Adipocyte (in vitro differentiated cells): ENCODE measurements at places on chromosomes 13 and 19.

- peak; percentile 51 for DNase-seq
Observed at GRCh38 chr19:31392464-31392863, 43.2 kb upstream of the TSHZ3 start.

DNA sequence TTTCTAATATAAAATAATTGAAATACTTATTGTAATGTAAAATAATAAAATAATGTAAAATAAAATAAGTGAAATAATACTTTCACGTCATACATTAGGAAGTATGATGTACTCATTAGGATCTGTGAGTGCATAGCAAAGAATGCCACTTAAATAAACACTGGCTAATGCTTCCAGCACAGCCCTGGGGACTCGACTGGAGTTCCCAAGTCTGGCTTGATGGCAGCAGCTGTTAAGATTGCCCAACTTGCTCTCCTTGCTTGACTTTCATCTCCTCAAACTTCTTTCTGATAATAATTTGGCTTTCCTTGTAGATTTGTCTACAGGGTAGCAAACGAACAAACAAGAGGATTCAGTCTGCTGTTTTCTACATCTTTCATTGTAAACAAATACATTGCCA is 191.9 kb downstream of the COG6 start:
- no peak for DNase-seq

DNA sequence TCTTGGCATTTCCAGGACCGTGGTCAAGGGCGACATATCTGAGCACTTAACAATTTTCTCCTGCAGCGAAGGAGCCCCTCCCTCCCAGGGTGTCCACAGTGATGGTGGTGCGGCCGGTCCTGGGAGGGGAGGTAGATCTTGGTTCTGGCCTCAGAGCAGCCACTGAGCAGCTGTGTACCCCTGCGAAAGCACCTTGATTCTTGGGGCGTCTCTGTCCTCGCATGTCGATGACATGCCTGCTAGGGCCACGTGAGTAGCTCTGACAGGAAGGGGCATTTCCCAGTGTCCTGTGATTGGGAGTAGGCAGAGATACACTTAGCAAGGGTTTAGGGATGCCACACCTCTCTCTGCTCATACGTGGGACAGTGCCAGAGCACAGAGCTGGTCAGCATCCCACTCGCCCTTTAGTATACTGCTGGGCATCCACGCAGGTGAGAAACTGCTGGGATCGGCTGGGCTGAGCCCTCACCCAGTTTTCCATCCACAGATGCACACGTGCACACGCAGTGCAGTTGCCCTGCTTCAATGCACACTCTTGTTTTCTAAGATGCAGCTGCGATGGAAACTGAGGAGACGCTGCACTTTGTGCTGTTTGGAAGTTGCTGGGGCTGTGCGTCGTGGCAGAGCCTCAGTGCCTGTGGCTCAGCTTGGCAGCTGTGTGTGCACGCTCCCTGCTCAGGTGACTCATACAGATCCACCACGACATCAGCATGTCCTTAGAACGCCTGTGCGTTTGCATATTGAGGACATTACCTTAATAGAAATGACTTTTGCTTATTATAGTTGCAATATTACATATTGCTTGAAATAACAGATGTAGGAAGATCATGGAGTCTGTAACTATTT is 66.8 kb downstream of the TEX29 start:
- DNase-seq: no peak

GRCh38 chr19:30570194-30570593 is 198.0 kb downstream of the ZNF536 start:
- DNase-seq: no peak

- DNase-seq: peak; percentile 71
Observed at GRCh38 chr13:106599875-106600797, 32.2 kb upstream of the ARGLU1 start.

DNA sequence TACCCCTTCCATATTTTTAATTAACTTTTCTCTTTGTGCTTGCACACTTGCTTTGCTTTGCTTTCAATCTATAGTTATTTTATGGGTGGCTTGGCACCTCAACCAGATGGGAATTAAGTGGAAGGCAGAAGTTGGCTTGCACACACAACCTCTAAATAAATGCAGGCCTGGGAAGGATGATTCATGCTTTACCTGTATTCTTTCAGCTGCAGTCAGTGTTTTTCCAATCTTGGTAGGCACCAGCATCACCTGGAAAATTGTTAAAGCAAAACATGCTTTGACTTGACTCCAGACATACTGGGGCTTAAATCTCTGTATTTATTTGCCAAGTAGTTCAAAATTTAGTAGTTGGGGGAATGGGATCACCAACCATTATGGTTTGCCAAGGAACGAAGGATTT is 543.0 kb downstream of the GPC6 start:
- no peak for DNase-seq

GRCh38 chr19:4423416-4424126 is 21.1 kb downstream of the CHAF1A start:
- no peak for DNase-seq

- DNase-seq: no peak
Observed at GRCh38 chr13:67440236-67440975, 210.3 kb upstream of the PCDH9 start.

- DNase-seq: no peak
Observed at GRCh38 chr19:41319500-41320184, 9.7 kb downstream of the CCDC97 start.

GRCh38 chr19:58352760-58353671 is at the start of gene A1BG:
Gene A1BG (minus strand): TSS chr19:58353492. CDS start chr19:58353437, 55 bp downstream.
- DNase-seq: no peak

GRCh38 chr13:78649997-78650716 is 8.8 kb downstream of the OBI1 start:
- DNase-seq: no peak

GRCh38 chr19:41694831-41695635 is 7.0 kb upstream of the CEACAM7 start:
- no peak for DNase-seq

DNA sequence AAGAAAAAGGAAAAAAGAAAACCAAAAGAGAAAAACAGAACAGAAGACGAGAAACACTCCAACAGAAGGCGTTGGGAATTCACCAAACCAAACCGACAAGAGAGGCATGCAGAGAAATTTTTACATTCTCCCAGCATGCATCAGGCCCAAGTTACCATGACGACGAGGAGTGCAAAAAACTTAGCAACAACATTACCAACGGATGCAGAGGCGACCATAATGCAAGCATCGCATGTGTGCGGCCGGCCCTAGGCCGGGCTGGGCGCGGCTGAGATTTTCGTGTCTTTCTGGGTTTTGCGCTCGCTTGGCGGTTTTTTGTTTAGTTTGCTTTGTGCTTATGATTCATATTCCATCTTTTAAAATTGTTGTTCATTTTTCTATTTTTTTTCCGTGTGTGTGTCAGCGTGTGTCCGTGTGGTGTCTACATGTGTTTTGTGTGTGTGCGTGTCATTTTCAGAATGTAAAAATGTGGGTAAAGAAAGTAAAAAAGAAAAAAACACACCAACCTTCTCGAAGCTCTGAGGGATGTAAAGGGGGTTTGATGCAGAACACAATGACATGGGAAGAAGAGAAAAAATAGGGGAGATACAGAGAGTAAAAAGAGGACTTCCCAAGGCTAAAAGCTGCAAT is 84.9 kb downstream of the PTPRS start:
- no peak for DNase-seq

GRCh38 chr13:37878496-37878895 is 8.9 kb upstream of the TRPC4 start:
- DNase-seq: peak; percentile 20

DNA sequence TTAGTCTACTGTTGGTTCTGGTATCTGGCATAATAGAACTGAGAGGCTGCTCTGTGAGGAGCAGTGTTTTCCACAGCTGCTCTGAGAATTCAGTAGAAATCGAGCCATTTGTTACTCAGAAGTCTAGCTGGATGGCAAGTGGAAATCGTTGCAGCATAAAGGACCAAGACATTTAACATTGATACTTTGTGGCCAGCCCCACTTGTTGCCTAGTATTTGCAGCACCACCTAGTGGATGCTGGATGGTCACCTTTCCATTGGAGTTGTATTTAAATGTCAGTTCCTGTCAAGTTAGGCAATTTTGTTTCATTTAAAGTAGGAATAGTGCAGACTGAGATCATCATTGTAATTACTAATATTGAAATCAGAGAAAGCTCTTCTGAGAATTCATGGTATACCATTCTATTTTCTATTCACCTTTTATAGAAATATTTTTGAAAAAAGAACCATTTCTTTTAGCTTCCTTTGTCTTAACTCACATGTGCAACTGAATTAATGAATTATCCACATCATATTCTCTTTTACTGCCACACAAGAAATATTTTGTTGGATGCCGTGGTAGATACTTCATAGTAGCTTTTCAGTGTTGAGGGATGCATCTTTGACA is 64.6 kb downstream of the PDS5B start:
- DNase-seq: peak; percentile 65

DNA sequence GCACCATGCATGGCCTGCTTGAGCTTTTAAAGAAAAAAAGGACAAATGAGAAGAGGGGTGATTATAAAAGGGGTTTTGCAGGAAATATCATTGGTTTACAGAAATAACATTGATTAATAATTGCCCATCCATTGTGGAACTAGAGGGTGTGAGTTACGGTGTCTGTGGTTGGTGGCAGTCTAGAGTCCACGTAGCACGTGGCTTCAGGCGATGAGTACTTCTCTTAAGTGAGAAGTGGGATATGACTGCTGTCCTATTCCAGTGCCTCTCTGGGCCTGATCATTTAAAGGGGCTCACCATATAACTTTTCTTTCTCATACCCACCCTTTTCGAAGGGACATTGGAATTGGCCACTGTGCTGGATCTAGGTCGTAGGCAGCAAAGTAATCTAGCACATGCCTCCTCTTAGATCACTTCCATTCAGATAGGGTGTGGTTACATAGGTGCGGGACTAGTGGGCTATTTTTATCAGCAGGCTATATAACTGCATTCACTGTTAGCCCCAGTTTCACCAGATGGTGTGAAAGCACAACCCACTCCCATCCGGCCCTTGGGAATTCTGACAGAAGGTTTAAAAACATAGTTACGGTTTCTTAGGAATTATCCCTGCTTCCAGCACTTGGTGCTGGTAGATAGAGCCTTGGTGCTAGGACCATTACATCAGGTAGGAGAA is 19.9 kb downstream of the PPP5C start:
- no peak for DNase-seq

DNA sequence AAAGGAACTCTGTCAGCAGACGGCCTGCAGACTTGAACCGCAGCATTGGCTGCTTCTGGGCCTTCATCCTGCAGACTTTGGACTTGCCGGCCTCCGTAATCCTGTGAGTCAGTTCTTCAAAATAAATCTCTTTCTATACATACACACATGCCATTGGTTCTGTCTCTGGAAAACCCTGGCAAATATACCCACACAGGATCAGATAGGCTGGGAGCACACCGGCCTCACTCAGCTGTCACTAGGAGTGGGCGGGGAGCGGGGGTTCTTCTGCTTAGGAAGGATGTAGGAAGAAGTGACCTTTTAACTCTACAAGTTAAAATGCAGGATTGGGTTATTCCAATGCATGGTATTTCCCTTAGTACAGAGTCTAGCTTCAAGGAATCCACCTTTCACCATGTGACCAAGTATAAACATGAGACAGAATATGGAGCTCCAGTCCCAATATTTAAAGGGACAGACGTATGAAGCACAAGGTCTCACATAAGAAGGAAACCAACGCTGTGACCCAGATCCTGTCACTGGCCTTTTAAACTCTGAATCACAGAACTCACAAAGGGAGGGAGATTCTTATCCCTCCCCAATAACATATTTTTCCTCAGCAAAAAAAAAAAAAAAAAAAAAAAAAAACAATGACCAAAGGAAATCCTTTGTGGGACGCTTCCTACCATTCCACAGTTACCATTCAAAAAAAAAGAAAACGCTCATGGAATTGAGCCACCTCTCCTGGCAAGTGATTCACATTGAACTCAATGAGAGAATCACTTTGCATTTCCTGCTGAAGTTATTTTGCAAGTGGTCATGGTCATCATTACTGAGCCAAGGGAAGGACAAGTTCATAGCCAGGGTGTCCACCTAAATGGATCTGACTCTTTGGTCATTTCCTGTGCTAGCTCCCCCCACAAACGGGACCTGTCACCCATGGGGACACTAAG is 352.9 kb downstream of the FOXO1 start:
- DNase-seq: no peak

DNA sequence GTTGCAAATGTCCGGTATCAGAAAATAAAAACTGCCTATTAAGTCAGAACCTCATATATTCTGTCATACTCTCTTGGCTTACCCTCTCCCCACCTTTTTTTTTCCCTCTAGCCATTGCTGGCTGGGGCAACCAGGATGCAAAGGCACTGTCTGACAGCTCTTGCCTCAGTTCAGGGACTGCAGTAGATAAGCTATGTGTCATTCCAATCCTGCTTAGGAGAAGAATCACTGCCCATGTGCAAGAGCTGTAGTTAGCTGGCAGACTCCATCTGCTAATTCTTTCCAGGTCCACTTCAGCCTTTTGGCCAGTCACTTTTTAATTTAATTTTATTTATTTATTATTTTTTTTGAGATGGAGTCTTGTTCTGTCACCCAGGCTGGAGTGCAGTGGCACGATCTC is 895.6 kb upstream of the SLC10A2 start:
- DNase-seq: no peak

DNA sequence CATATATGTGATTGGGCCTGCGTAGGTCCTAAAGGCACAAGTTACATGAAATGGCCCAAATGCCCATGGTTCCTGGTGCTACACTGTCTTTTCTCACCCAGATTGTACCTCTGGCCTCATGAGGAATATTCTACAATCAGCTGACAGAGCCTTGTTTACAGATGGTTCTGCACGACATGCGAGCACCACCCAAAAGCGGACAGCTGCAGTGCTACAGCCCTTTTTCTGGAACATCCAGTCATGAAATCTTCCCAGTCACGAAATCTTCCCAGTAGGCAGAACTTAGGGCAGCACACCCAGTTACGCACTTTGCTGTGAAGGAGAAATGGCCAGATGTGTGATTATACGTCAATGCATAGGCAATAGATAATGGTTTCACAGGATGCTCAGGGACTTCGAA is 7.7 kb upstream of the ELF1 start:
- no peak for DNase-seq

- no peak for DNase-seq
Observed at GRCh38 chr13:73883162-73883561, 251.0 kb downstream of the KLF12 start.

- DNase-seq: no peak
Observed at GRCh38 chr13:79547211-79548195, 66.5 kb downstream of the NDFIP2 start.

- no peak for DNase-seq
Observed at GRCh38 chr19:1811942-1812425, at the start of gene ATP8B3. Gene ATP8B3 (minus strand): TSS chr19:1812276. CDS start chr19:1811736, 540 bp downstream.

- peak; percentile 12 for DNase-seq
Observed at GRCh38 chr19:45254044-45254531, 3.0 kb downstream of the MARK4 start.

DNA sequence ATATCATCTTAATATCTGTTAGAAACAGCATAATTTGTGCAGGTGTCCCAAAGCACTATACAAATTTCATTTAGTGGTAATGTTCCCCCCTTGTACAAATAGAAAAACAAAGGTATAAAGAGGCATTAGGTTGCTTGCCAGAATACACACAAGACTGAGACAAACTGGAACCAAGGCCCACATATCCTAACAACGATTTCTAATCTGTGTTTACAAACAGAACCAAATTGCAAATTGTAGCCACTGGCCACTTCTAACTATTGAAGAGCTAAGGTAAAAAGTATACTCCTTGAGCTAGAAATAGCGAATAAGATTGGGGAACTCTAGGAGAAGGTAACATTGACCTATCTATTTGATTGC is 526.1 kb downstream of the KLF12 start:
- DNase-seq: no peak
